Stimulated activated CD8-positive, alpha-beta memory T cell treated with anti-CD3 and anti-CD28 coated beads, Interleukin-4, amount 100 ng/mL, for 4 hours (primary cell): ENCODE measurements at places on chromosomes 11 and 22.

DNA sequence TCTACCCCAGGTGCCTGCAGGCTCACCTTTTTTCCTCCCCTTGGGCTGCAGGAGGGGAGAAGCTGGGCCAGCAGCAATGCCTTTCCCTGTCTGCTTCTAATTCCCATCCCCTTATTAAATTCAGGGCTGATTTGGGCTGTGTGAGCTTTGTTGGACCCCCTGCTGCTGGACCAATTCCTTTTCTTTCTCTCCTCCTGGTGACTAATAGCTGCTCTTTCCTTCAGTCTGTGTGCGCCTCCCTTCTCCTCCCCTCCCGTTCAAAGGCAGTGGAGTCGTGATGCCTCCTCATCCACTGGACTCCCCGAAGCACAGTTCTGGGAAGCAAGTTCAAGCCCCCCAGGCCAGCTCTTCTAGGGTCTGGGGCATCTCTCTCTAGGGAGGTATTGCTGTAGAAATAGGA lies 567.9 kb upstream of the CADM1 start:
- no peak for DNase-seq

- no peak for DNase-seq
Observed at GRCh38 chr11:86002431-86002830, 66.5 kb downstream of the PICALM start.

DNA sequence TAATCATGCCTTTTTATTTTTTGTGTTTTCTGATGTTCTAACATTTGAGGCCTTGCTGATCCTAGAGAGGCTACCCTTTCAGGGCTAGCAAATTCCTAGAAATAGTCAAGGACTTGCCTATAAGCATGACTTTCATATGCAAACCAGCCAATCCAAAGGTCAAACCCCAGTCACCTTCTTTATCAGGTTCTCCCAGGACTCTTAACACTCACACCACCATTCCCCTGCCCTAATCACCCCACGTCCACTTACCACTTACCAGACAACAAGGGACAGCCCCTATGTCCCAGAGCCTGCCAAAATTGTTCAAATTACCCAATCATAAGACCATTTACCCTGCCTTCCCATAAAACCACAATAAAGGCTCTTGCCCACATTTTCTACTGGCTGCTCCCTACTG lies 1339.8 kb downstream of the LRRC4C start:
- DNase-seq = no peak

- no peak for DNase-seq
Observed at GRCh38 chr11:11946180-11946579, 62.2 kb downstream of the DKK3 start.

- DNase-seq = no peak
Observed at GRCh38 chr11:44509296-44509695, 56.2 kb upstream of the CD82 start.

DNA sequence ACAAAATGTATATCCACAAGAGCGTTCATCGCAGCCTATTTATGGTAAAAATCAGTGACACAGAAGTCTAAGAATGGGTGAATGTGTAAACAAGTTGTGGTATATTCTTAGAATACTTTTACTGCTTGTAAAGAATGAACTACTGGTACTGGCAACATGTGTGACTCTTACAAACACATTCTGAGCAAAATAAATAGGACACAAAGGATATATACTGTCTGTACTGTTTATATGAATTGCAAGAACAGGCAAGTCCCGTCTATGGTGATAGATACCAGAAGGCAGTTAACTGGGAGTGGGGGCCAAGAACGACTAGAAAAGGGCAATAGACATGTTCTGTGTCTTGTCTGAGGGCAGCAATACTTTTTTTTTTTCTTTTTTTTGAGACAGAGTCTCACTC lies 112.6 kb downstream of the TBC1D22A start:
- DNase-seq = no peak
